ENCODE measurements at places on chromosomes 16 and 17.

DNA sequence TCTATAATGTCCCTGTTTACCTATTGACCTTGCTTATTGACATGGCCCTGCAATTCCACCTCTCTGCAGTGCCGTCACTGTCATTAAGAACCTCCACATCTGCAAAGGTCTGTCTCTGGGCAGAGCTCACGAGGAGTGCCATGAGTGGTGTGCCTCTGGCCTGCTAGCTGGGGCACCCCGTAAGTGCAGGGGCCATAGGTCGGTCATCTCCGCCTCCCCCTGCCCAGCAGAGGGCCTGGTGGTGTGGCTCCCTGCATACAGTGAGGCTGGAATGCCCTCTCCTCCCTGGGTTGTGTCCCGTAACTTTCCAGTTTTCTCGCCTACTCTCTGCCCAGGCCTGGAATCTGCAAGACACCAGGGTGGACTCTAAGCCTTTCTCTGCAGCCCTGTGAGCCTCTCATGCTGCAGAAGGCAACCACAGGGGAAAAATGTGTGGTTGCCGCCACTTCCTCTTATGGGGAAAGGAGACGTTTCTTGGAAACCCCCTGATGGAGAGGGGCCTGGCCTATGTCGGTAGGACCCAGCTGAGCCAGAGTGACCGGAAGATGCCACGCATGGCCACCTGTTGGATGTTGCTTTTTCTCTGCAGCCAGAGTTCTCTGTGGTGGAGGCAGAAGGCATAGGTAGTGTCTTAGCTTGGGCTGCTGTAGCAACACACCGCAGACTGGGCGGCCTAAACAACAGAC, 2.7 kb upstream of the SNX20 start:
- peak; percentile 76 for DNase-seq

DNA sequence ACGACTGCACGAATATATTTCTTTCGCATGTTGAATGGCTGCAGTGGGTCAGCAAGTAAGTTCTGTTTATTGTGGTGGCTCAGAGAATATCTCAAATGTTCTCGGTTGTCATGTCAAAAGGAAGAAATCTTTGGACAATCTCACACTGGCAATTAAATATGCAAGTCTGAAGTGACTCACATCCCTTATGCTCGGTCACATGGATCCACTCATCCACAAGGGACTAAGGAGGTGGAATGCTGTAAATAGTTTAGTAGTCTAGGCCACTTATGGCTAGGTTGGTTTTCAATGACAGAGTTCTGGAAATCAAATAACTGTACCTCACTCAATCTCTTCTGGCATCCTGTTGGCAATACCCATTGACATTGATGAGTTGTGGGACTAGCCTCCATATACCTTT, 33.0 kb upstream of the PMP22 start:
- DNase-seq: no peak

- DNase-seq: no peak
These were observed 8.0 kb upstream of the PIK3R6 start for GRCh38 chr17:8875436-8875835.

GRCh38 chr16:46612121-46612520, 9.1 kb downstream of the SHCBP1 start:
- DNase-seq: no peak

- no peak for DNase-seq
These were observed 47.8 kb downstream of the OMG start for GRCh38 chr17:31248986-31249834.

Measured in KG1 (cell line).